Cerebellum (tissue), 4 donors: ENCODE measurements at places on chromosomes 11 and 22.

GRCh38 chr22:41217553-41218157, 12.5 kb downstream of the L3MBTL2 start:
- DNase-seq, result no peak

DNA sequence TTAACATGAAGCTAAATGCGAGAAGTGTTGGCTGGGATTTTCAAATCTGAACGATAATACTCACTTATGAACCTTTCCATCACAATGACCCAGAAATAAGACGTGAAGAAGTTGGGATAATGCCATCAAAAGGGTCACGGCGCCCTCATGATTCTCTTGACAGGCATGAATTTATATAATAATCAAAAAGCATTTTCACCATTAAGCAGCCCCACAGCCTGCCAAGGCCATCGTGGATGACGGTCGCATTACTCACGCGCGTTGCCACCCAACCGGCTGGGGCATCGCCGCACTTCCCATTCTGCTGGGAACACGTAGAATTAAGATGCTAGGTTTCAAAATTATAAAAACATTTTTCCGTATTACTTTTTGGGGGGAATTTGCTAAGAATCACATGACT, 18.9 kb upstream of the GAL start:
- DNase-seq, result no peak

DNA sequence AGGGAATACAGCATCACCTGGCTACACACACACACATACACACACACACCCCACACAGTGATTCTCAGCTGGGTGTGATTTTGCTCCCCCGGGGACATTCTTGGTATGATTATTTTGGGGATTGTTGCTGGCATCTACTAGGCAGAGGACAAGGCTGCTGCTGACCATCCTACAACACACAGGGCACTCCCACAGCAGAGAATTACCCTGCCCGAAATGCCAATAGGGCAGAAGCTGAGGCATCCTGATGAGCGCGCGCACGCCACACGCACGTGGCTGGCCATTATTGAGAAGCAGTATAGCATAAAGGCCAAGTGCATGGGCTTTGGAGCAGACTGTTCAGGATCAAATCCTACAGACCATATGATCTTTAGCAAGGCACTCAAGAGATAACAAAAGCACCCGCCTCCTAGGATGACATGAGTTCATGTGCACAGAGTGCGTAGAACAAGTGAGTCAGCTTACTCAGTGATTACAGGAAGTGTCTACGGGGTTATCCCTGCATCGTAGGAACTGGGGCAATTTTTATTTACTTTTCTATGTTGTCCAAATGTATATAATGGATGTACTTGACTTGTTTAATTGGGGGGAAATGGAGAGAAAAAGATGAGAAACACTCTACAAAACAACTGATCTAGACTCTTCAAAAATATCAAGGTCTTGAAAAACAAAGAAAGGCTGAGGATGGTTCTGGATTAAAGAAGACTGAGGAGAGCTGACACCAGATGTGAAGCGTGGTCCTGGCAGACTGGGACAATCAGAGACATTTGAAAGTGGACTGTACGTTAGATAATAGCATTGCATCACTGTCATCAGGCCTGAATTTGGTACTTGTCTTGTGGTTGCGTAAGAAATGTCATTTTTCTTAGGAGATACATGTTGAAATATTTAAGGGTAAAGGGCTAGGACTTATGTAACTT, 7.2 kb upstream of the EHD1 start:
- DNase-seq, result no peak

DNA sequence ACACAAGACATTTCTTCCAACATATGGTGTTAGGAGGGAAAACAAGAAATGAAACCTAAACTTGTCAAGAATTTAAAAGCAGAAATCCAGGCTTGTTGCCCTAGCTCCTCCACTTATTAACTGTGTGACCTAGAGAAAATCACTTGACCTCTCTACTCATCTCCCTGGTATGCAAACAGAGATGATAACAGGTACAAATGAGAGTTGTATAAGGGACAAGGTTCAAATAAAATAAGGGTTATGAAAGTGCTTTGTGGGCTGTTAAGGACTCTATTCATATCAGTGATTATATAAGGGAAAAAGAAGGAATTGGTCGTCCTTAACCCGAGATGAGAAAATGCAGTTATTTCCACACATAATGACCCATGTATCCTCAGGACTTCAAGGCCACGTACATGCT, 372.7 kb upstream of the TENM4 start:
- DNase-seq, result no peak

- no peak for DNase-seq
These were observed 54.4 kb upstream of the OR4B1 start for GRCh38 chr11:48161951-48162884.

- DNase-seq, result no peak
These were observed 199.7 kb downstream of the NAV2 start for GRCh38 chr11:19912115-19912957.

GRCh38 chr11:113137713-113138529, 176.5 kb upstream of the TTC12 start:
- no peak for DNase-seq

- DNase-seq, result no peak
These were observed 48.5 kb downstream of the GGTLC2 start for GRCh38 chr22:22692707-22693530.

GRCh38 chr11:119422809-119423508, at the start of gene THY1:
Gene THY1 (minus strand): TSS chr11:119423172. CDS start chr11:119420905, 2,267 bp downstream.
- peak; percentile 91 for DNase-seq

DNA sequence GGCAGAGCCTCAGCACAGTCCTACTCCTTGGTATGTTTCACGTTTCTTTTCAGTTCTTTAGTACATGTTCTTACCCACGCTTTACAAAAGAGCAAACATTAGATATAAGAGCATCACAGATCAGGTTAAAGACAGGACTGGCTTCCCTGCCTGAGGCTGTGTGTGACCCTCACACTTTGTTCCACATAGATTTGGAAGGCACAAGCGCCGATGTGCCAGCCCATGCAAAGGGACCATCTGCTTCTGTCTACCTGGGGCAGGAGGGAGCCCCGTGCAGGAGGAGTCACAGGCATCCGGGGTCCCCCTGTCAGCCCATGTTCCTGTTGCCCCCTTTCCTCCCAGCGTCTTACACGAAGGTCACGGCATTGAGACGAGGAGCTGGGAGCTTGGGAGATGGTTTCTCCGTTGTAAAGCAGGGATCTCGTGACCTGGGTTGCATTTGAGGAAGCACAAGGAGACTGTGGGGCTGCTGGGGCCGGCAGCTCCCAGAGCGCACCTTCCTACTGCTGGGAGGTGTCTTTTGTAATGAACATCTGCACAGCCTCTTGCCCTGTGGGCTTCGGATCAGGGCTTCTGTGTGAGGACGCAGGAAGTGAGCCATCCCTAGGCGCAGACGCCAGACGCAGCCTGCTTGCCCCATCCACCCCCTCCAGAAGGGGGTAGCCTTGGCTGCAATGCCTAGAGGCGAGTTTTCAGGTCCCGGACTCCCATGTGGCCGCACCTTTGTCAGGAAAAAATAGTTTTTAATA, 72.6 kb downstream of the SCN3B start:
- DNase-seq, result no peak

GRCh38 chr11:69662806-69663205, 12.3 kb downstream of the LTO1 start:
- no peak for DNase-seq

GRCh38 chr11:93728792-93729128, 12.5 kb downstream of the TAF1D start:
- DNase-seq, result no peak

- DNase-seq, result no peak
These were observed 60.1 kb downstream of the LRRC4C start for GRCh38 chr11:41399323-41399722.

GRCh38 chr11:113721462-113722066, 15.5 kb upstream of the TMPRSS5 start:
- DNase-seq, result no peak

GRCh38 chr11:76410851-76411357, 29.8 kb downstream of the GVQW3 start:
- DNase-seq, result no peak

DNA sequence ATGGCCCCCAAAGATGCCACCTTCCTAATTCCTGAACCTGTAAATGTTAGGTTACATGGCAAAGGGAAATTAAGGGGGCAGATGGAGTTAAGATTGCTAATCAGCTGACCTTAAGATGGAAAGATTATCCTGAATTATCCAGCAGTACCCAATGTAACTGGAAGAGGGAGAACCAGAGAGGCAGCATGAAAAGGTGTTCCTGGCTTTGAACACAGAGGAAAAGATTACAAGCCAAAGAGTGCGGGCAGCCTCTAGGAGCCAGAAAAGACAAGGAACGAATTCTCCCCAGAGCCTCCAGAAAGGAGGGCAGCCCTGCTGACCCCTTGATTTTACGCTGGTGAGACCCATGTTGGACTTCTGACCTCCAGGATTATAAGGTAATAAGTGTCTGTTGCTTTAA, 15.1 kb upstream of the THRSP start:
- no peak for DNase-seq

- no peak for DNase-seq
These were observed 3.1 kb upstream of the CLDN5 start for GRCh38 chr22:19527321-19527721.

DNA sequence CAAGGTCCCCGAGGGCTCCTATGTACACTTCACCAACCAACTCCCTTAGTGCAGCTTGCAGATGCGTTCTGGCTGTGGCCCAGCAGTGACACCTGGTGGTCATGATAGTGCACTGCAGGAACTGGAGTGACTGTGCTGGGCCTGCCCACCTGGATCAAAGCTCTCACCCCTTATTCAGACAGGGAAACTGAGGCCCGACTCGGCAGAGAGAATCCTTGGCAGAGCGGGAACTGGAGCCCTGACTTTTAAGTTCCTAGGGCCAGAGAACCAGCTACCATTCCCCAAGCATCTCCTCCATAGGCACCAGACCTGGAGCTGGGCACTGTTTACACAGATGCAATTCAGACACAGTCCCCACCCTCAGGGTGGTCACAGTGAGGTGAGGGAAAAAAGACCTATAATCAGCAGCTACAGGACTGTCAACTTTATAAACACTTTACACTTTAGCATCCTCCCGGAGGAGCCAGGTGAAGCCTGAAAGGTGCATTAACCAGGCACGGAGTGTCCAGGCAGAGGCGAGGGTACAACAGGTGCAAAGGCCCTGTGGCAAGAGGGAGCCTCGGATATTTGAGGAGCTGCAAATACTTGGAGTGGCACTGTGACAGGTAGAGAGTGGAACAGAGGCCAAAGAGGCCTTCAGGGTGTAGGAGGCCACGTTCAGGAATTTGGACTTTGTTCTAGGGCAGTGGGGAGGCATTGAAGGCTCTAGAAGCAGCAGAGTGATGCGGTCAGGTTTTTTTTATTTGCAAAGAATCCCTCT, 22.0 kb downstream of the RHBDD3 start:
- peak; percentile 84 for DNase-seq

DNA sequence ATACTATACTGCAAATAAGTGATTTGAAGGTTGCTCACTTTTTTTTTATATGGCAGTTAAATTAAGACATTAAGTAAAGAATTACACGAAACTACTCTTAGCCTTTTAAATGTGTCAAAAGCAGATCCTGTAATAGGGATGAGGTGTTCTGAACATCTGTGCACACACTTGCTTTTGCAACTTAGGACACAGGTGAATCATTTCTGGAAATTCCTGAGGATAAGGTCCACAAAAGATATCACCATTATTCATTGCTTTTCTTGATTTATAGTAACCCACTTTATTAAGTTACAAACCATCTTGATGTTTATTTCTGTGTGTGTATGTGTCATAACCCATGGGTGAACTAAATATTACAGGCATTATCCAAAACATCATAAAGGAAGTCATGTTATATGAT, 55.9 kb downstream of the SLC5A12 start:
- DNase-seq, result no peak

GRCh38 chr11:8261921-8262551, 1.6 kb downstream of the LMO1 start:
- DNase-seq, result no peak

DNA sequence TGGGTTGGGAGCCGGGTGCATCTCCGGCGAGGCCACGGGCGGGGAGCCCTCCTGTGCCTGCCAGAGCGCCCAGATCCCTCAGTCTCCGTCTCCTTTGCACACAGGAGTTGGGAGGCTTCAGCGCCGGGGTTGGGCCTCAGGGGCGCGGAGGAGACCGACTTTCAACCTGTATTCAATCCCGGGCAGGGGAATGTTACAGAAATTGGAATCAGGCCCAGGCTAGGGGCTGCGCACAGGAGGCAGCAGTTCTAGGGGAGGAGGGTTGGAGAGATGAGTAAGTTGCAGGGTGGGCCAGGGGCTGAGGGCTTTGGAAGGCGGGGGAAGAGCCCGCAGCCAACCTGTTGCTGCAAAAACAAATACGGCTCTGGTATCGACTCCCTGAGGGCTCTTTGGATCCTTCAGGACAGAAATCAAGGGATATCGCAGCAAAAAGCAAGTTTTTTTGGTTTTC, 640 bp upstream of the KCNA4 start:
- no peak for DNase-seq

- DNase-seq, result no peak
These were observed 345.8 kb downstream of the BRD1 start for GRCh38 chr22:49481659-49482399.

DNA sequence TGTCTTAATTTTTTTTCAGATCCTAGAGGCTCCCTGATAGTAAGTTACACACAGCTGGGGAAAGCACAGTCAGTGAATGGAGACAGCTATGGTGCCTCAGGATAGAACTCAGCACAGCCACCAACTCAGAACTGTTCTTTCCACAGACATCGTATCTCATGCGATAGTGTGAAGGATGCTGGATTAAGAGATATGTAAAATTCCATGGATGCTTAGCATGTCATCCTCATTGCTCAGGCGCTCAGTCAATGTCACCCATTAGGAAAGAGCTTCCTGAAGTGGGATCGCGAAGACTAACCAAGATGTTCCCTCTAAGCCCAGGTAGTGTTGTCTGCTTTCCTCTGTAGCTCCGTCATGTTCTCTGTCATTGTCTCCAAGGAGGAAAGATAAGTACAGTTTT, 1000.4 kb downstream of the OPCML start:
- no peak for DNase-seq

DNA sequence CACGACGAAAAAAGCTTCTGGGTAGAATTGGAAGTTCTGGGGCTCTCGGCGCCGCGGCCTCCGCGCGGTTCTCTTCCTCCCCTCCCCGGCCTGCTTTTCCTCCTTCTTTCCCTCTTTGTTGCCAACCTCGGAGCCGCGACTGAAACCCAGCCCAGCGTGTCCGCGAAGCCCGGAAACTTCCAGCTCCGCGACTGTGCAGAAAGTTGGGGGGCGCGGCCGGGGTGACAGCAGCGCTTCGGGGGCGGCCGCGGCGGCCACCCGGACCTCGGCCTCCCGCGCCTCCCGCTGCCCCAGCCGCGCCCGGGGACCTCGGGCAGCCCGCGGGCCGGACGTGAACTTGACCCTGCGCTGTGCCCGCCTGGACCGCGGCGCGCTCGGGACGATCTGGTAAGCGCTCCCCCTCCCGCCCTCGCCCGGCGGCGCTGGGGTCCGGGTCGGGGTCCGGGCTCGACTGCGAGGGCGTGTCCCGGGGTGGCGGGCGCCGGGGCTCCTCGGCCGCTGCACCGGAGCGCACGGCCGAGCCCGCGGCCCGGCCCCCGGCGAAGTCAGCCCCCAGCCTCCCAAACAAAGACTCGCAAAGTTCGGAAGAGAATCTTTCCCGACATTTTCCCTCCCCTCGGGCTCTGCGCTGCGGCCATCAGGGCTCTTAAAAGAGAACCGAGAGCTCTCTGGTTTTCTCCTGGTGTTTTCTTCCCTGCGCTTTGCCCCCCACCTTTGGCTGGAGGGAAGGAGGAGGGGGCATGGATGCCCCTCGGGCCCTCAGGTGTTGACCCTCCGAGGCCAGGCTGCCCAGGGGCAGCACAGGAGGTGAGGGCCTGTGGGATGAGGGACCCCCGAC, 67.9 kb upstream of the WNT7B start:
- no peak for DNase-seq

GRCh38 chr11:128465946-128466705, 121.2 kb downstream of the ETS1 start:
- no peak for DNase-seq

GRCh38 chr22:18050065-18050464, 25.7 kb upstream of the MICAL3 start:
- DNase-seq, result no peak
